Activated T-cell treated with anti-CD3 and anti-CD28 coated beads, Interleukin-2, amount 50 U/mL, for 4 hours (primary cell): ENCODE measurements at places on chromosomes 2 and 18. TPM values are rescaled to one million over a fixed set of nuclear protein-coding genes. Genes with fewer than 3 reads are reported as not detected.

Gene UGT1A4
- not detected for total RNA-seq

Gene ANO7
- total RNA-seq = 0.63 TPM

Gene MAL
- total RNA-seq = 5.6 TPM

Gene FBLN7
- 21.8 TPM for total RNA-seq

- DNase-seq = no peak
These were observed 143.9 kb downstream of the NCK2 start for GRCh38 chr2:105888625-105889024.

DNA sequence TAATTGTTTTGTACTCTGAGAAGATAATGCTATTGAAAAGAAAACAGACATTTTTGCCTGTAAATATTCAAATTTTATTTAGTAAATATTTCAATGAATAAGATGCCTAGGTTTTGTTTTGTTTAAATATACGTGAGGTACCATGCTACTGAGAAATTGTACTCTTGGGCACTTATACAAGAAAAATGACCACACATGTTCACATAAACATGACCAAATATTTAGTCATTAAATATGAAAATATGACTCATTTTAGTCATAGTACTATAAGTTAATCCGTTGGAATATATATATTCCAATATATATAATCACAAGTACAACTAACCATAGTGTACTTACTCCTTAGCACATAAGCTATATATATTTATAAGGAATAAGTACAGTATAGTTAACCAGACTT, 56.7 kb upstream of the ZNF804A start:
- DNase-seq = no peak

- no peak for DNase-seq
These were observed 320.0 kb downstream of the FSIP2 start for GRCh38 chr2:186058614-186059013.
